Neural crest cell (in vitro differentiated cells): ENCODE measurements at places on chromosomes 4 and X. TPM values are rescaled to one million over a fixed set of nuclear protein-coding genes. Genes with fewer than 3 reads are reported as not detected.

DNA sequence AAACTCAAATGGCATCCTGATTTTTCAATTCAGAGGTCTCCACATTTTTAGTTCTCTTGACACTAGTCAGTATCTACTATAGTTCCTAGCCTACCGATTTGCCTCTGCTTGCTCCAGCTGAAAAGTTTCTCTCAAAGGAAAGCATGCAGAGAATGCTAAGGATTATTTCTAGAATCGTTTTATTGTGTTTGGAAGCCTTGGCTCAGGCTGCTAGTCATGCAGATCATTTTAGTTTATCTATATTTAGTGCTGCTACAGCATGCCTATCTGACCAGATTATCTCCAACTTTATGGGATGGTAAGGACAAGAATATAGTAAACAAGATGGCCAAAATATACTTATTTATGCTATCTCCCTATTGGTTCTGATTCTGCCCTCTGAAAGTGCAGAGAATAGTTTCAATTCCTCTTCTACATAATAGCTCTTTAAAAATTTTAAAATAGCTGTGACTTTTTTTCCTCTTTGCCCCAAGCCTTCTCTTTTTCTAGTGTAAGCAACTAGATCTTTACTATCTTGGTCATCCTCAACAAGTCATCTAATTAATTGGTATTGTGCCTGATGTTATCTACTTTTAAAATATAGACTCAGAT, 15.7 kb upstream of the DRP2 start:
- no peak overlapping the region for H3K27ac ChIP-seq
- no peak overlapping the region for H3K4me3 ChIP-seq
- peaks cover 15% of the 10 kb centered on the region for H3K4me1 ChIP-seq
- DNase-seq, result no peak
- no peaks in the 10 kb centered on the region for H3K36me3 ChIP-seq

DNA sequence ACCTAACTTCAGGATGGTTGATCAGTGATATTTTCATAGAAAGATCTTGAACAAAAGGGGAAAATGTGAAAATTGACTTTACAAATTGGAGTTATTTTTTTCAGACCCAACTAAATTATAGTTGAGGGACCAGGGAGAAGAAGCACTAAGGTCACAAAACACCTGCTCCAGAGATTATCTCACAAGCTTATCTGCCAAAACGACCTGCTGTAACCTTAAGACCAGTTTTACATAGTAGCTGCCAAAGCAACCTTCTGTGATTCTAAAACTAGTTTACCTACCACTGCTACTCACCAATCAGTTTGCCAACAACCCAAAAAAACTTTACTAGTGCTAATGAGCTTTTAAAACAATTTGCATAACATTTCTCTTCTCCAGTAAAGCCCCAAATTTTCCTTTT, 972.1 kb downstream of the C4orf33 start:
- no peak overlapping the region for H3K4me3 ChIP-seq
- H3K27ac ChIP-seq, result no peak overlapping the region
- no peaks in the 10 kb centered on the region for H3K4me1 ChIP-seq

- H3K4me3 ChIP-seq, result no peak overlapping the region
- peaks cover 2% of the 10 kb centered on the region for H3K27me3 ChIP-seq
- H3K4me1 ChIP-seq, result no peaks in the 10 kb centered on the region
Observed at GRCh38 chr4:20883231-20883630, 183.0 kb downstream of the PACRGL start.

- H3K36me3 ChIP-seq, result no peaks in the 10 kb centered on the region
- no peak overlapping the region for H3K4me3 ChIP-seq
Observed at GRCh38 chr4:155703486-155704247, 37.0 kb downstream of the GUCY1A1 start.

UCP1 gene
- total RNA-seq, result not detected in 2 replicates

NSG1 gene
- total RNA-seq, result 23.7 and 24.5 TPM in 2 replicates

ZNF518B gene
- 67.3 and 77.3 TPM in 2 replicates for total RNA-seq
